Stimulated activated CD8-positive, alpha-beta memory T cell treated with anti-CD3 and anti-CD28 coated beads, Interleukin-7, amount 100 ng/mL, for 48 hours (primary cell): ENCODE measurements at places on chromosomes 5 and 9.
A peak's percentile ranks its signal among the peaks of the same experiment; 100 is the strongest.

GRCh38 chr5:139761501-139761900, 34.1 kb upstream of the PSD2 start:
- DNase-seq = no peak

GRCh38 chr9:4939118-4939561, 45.9 kb upstream of the JAK2 start:
- DNase-seq = no peak

DNA sequence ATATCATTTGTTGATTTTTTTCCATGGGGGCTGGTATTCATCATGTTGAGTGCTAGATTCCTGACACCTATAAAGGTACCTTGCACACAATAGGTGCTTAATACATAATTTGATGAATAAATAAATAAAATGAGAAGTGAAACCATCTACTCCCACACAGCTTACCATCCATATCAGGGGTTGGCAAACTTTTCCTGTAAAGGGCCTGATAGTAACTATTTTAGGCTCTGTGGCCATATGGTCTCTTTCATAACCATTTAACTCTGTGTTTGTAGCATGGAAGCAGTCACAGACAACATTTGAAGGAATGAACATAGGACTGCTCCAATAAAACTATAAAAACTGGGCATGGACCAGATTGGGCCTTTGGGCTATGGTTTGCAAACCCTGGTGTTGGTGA, 100.3 kb downstream of the GCNT1 start:
- DNase-seq = no peak

DNA sequence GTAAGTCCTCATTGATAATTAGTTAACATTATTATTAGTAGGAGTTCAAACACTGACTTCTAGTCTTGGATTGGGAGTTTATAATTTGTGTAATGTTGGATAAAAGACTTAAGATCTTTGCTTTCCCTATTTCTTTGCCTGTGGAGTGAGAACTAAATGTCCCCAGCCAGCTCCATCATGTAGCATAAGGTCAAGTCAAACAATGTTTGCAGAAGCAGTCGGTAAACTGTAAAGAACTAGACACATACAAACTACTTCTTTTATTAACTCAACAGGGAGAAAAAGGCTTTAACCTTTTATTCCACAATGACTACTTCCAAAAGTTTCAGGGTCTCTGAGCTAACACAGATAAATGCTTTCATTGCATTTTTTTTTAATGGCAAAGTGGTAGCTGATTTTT, 192.3 kb downstream of the CTNND2 start:
- DNase-seq = no peak

GRCh38 chr9:89837934-89838310, 233.1 kb downstream of the GADD45G start:
- DNase-seq = no peak

GRCh38 chr9:34734720-34735119, 24.8 kb upstream of the CCL21 start:
- no peak for DNase-seq

DNA sequence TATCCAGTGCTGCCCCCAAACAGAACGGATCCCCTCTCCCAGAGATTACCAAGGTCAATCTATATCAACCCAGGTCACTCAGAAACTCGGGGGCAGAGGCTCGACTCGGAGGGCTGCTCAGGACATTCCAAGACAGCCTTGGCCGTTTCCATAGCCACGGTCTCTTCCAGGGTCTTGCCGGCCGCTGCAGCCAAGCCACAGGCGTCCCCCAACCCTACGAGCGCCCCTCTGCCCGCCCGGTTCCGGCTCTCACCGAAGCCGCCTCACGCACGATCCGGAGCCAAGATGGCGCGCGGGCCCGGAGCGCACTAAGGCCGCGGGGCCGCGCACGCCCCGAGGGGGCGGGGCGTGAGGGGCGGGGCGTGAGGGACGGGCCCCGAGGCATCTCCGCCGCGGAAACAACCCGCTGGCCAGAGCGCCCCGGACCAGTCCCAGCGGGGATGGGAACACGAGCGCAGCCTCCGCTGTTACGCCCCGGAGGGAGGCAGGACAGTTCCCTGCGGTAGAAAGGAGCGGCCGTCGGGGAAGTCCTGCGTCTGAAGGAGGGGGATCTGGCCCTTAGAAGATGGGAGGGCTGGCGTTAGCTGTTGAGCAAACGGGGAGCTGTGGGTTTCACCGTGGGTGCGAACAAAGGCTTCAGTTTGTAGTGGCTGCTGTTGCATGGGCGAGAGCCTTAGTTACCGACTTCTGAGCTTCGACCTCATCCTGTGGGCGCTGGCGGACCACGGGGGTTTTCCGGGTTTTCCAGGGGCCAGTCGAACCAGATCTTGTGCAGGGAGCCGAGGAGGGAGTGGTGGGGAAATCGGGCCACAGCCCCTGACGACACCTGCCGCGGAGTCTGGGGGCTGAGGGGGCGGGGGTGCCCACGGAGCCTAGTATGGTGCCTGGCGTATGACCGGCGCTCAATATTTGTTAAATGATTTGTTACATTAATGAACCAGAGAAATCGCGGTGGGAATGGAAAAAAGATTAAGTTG, at the start of gene RPP25L:
TSS of gene RPP25L (minus strand) at position 287 of the 977 bp plus-strand sequence. CDS start 801 bp downstream, outside the sequence.
- peak; percentile 77 for DNase-seq

DNA sequence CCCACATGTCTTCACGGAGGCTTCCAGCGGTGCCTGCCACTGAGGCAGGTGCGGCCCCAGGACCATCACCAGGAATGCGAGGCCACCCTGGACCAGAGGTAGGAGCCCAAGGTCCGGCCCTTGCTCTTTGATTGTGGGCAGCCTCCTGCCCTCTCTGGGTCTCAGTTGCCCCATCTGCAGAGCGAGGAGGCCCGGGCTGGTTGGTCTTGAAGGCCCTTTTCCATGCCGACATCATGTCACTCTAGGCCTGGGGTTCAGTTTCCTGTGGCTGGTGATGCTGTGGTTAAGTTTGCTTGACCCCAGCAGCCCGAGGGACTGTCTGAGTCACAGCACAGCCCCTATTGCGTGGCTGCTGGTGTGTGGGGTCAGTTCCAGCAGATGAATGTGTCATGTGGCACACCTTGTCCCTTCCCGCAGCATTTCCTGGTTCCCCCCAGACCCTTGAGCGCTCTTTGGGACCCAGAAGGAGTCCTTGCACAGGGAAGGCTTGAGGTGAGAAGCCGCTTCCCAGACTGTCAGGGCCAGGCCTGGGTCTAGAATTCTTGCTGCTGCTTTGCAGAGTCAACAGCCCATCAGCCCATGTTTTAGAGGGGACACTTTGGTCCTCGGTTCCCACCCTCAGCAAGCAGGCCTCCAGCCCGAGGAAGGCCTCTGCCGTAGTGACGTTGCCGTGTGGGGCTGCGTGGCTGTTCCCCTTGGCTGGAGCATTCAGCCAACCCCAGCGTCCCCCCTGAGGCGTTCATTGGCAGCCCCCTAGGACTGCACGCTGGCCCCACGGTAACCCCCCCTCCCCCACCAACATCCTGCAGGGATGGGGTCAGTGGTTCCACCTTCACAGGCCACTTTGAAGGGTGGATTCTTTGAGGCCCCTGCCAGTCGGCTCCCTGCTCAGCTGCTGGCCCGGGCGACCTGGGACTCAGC, 31.0 kb upstream of the HMCN2 start:
- DNase-seq = no peak

GRCh38 chr5:42604171-42604711, 152.4 kb upstream of the CCDC152 start:
- no peak for DNase-seq

- no peak for DNase-seq
Measured at GRCh38 chr5:150605546-150605945, 34.9 kb upstream of the SYNPO start.

- no peak for DNase-seq
Measured at GRCh38 chr5:55960779-55961178, 34.0 kb downstream of the IL6ST start.

DNA sequence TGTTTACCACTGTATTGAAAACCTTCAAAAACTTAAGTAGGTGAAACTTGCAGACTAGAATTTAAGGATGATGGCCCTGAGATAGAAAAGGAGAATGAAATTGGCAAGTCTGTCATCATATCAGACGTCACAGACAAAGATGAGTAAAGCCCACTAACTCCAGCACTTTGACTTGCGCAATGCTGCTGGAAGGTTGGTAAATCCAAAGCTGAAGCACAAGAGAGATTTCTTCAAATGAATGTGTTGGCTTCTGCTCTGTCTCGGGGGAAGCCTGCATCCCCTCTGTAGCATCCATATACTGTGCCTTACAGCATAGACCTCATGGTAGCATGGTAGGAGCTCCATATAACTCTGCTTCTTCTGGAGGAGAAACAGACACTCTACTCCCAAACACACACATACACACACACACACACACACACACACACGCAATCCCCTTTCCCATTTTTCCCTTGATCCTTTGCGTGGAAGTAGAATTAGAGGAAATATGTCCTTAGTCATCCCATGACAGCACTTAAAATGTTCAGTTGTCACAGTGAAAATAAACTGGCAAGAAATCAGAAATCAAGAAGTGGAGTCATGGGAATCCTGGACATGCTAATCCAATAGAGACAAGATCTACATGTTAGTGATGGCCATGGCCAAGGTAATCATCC, 241.5 kb downstream of the NR3C1 start:
- no peak for DNase-seq

DNA sequence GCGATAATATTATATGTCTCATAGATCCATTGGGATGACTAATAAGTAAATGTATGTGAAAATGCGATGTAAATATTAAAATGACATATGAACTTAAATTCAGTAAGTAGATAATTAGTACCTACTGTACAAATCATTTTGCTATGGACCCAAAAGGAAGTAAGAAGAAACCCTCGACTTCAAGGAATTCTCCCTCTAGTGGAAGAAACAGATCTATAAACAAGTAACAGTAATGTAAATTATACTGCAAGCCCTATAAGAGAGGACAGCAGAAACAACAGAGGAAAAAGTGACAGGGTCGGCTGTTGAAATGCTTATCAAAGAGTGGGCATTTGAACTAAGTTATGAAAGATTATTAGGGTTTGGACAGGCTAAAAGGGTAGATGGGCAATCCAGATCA, 320.3 kb downstream of the DMAC1 start:
- DNase-seq = no peak

- DNase-seq = no peak
Measured at GRCh38 chr9:1531424-1531823, 481.3 kb downstream of the DMRT2 start.

DNA sequence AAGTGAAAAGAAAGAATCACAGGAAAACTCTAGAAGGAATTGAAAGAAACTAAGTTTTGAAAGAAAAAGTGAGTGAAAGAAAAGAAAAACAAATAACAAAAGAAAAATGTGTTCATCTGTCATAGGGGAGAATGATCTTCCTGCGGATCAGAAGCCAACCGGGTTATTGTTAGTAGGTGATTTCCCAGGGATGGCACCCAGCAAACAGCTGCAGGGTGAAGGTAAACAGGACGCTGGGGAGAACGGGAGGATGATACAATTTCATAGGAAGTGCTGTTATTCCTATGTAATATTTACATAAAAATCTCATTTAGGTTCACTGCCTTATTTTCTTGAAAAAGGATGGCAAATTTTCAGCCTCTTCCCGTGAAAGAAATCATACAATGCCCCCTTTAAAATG, 72.4 kb upstream of the LHFPL2 start:
- no peak for DNase-seq

- DNase-seq = no peak
Measured at GRCh38 chr5:87339986-87340385, 72.3 kb downstream of the RASA1 start.

DNA sequence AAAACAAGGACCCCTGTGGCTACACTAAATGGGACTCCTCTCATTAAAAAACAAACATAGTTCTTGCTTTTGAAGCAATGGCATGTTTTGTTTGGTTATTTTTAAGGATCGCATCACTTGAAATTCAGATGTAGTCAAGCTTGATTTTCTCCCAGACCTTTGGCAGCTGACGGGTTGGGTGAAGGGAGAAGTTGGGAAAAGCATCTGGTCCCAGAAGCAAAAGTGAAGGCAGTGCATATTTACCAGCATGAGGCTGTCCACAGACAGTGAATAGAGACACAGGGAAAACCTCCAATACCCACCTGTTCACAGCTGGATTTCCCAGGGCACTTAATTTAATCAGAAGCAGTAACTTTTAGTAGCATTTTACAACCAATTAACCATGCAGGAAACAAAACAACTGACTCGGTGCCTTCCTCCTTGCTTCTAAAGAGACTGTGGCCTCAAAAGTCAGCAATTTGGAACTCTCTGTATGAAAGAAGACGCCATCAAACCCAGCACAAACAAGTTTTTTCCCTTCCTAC, 245.4 kb downstream of the EBF1 start:
- DNase-seq = no peak

DNA sequence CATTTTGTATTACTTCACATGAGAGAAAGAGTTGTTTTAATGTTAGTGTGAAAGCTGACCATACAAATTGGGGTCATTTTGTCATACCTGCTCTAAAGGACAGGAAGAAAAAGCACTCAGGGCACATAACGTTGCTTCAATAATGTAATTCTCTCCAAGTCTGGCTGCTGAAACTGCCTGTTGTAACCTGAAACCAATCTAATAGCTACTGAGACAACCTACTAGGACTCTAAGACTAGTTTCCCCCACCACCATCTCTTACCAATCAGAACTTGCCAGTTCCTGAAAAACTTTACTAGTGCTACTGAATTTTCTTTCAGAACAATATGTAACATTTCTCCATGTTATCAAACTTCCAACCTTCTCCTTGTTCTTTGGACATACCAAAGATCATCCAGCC, 374.7 kb downstream of the PTPRD start:
- DNase-seq = no peak

GRCh38 chr5:166320920-166321480, 1970.4 kb upstream of the WWC1 start:
- DNase-seq = no peak

GRCh38 chr9:93231121-93231694, 47.3 kb downstream of the WNK2 start:
- no peak for DNase-seq

- DNase-seq = no peak
Measured at GRCh38 chr5:77430726-77431125, 61.4 kb downstream of the WDR41 start.

- DNase-seq = no peak
Measured at GRCh38 chr9:1580215-1580614, 434.9 kb upstream of the SMARCA2 start.

- no peak for DNase-seq
Measured at GRCh38 chr5:134141331-134142050, 27.0 kb downstream of the TCF7 start.

- no peak for DNase-seq
Measured at GRCh38 chr5:107325866-107326265, 344.9 kb downstream of the EFNA5 start.

GRCh38 chr9:26502311-26502710, 390.3 kb downstream of the CAAP1 start:
- DNase-seq = no peak

DNA sequence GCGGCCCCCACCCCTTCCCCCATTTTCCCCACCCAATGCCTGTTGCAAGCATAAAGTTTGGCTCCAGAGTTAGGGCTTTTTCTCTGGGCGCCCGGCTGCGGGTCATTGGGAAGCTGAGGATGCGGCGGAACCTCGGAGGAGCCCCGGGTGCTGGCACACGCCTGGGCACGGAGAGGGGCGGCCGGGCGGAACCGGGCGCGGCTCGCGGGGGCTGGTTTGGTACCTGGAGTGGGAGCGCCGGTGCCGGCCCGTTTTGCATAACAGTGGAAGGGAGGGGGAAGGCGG, 1.2 kb downstream of the PPARGC1B start:
- DNase-seq = no peak
